Urothelium cell line (cell line): ENCODE measurements at places on chromosomes 4 and X.
A peak's percentile ranks its signal among the peaks of the same experiment; 100 is the strongest.

DNA sequence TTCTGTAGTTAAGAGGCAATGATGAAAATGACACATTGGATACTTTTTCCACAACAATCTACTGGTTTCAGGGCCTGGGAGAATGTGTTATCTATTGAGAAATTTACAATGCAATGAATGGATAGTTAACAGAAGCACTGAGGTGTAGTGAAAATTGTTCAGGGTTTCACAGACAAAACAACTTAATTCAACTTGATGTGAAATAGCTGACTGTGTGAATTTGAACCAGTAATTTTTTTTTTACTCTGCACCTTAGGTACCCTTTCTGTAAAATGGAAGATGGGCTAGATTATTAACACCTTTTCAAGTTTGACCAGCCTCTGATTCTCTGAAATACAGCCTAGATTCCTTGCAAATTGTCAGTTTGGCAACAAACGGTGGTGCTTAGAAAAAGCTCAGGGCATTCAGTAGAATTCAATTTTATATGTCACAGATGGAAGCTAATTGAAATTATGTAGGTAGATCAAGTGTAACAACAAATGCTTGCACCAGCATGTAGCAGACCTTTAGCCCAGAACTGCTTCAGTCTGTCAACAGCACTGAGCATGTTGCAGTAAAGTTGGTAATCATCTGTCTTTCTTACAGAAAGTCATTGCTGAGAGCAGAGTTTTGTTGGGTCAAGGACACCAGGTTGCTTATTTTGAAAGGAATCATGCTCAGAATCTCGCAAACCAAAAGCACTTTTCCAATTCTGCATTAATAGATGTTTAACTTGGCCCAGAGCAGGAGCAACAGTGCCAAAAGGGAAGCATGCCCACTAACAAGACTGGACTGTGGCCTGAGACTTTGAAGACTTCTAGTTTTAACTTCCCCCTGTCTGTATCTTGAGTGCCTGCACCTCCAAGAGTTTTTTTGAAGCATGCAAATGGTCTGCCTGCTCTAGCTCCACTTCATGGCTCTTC lies 526.6 kb downstream of the PACRGL start:
- DNase-seq, result no peak

- no peak for DNase-seq
These were observed 58.3 kb downstream of the LEF1 start for GRCh38 chr4:108110450-108110849.

DNA sequence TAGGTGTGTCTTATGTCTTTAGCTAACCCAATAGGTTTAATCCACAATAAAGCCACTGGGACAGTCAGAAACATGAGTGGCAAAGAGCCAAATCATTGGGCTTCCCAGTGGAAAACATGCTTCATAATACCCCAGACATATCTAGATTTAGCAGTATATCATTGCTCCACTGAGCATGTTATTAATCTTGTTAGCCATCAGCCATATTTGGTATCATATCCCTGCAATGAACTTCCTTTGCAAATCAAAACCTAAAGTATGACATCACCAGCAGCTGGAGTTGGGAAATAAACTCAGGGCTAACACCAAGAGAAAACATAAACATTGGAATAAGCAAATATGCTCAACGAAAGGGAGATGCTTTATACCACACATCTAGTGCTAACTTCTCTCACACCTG lies 280.8 kb upstream of the NOCT start:
- no peak for DNase-seq

- DNase-seq, result no peak
These were observed 138.4 kb upstream of the HCCS start for GRCh38 chrX:10972706-10973105.

DNA sequence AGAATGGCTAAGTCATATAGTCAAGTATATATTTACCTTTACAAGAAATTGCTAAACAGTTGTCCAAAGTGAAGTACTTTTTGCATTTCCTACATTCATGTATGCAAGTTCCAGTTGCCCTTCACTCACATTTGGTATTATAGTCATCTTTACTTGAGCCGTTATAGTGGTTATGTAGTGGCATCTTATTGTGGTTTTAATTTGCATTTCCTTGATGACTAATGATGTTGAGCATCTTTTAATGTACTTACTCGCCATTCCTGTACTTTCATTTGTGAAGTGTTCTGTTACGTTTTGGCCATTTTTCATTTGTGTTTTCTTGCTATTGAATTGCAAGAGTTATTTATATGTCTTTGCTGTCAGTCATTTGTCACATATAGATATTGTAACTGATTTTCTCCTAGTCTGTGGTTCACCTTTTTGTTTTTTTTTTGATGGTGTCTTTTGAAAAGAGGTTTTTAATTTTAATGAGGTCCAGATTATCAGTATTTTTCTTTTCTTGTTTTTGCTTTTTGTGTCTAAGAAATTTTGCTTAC lies 27.6 kb downstream of the ARFIP1 start:
- no peak for DNase-seq

GRCh38 chr4:145822181-145822580 lies 116.4 kb downstream of the ZNF827 start:
- no peak for DNase-seq

- DNase-seq, result no peak
These were observed 33.6 kb downstream of the SETD7 start for GRCh38 chr4:139522457-139522856.

- no peak for DNase-seq
These were observed 2.3 kb downstream of the CDS1 start for GRCh38 chr4:84585251-84585650.

- peak; percentile 19 for DNase-seq
These were observed 30.6 kb downstream of the PCDH19 start for GRCh38 chrX:100379388-100379986.

GRCh38 chr4:113958766-113959538 lies 20.5 kb downstream of the ARSJ start:
- peak; percentile 54 for DNase-seq

DNA sequence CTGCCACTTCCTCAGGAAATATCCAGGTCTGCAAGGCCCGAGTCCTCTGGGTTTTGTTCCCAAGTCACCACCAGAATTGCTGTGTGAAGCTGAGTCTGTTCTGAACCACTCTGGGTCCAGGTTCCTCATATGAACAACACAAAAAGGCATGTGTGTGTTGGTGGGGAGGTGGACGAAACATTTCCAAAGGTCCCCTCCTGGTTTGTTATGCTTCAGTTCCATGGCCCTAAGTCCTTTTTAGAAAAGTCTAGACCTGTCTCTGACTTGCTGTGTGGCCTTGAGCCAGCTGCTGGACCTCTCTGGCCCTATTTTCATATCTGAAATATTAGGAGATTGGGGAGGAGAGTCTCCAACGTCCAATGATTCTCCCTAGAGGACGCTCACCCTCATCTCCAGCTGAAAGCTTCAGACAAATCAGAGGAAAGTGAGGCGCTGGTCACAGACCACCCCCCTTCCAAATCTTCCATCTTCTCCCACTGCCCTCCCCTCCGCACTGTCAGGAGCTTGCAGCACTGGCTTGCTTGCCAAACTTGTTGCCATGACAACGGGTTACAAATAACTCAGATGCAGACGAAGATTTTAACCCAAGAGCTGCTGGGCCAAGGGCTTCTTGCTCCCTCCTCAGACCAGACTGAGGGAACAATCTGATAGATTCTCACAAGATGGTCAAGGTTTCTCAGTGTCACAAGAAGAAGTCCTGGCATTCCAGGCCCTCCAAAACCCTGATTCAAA lies 64.5 kb downstream of the SMC1A start:
- no peak for DNase-seq

DNA sequence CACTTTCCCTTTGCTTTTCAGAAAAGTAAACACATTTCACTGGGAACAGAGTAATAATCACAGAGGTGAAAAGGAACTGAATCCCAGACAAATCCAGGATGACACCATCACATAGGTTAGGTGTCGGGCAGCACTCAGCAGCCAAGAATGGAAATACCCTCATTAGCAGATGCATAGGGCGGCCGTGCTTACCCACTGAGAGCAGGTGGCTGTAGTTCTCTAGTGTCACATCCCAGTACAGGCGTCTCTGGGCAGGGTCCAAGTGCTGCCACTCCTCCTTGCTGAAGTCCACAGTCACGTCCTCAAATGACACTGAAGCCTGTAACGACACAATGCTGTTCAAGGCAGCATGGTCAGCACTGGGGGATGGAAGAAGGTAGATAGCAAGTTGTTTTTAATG lies 26.9 kb downstream of the ZNF41 start:
- DNase-seq, result no peak

GRCh38 chr4:156999175-156999517 lies 27.5 kb upstream of the PDGFC start:
- peak; percentile 78 for DNase-seq

- DNase-seq, result no peak
These were observed 5.8 kb downstream of the TAFAZZIN start for GRCh38 chrX:154417157-154417556.
